ENCODE measurements at places on chromosomes 4 and X. TPM values are rescaled to one million over a fixed set of nuclear protein-coding genes. Genes with fewer than 3 reads are reported as not detected.
A peak's percentile ranks its signal among the peaks of the same experiment; 100 is the strongest.

- peak; percentile 6 for DNase-seq
These were observed 102.1 kb upstream of the TENM3 start for GRCh38 chr4:182141061-182141460.

DNA sequence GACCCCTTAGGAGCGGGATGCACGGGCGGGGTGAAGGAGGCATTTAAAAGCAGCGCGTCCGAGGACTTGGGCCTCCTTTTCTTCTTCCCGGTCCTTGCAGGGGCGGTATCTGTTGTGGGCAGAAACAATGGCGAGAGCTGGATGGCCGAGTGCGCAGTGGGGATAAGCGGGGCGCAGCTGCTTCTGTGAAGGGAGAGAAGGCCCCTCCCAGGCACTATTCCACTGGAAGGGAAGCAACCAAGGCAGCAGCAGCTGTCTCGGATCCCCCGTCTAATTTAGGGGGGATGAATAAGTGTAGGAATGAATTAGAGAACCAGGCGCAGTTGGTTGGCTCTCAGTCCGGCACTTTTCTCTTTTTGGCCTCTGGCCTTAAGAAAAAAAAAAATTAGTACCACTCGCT lies 995 bp downstream of the SMARCA5 start:
- DNase-seq: peak; percentile 66

GRCh38 chrX:117407449-117408150 lies 709.0 kb downstream of the KLHL13 start:
- DNase-seq: no peak

- peak; percentile 18 for DNase-seq
These were observed 13.1 kb upstream of the ACOT9 start for GRCh38 chrX:23756165-23756564.

Gene IDS
- polyA plus RNA-seq: 29.6 TPM

- no peak for DNase-seq
These were observed 112.2 kb downstream of the DHX15 start for GRCh38 chr4:24472161-24472510.

DNA sequence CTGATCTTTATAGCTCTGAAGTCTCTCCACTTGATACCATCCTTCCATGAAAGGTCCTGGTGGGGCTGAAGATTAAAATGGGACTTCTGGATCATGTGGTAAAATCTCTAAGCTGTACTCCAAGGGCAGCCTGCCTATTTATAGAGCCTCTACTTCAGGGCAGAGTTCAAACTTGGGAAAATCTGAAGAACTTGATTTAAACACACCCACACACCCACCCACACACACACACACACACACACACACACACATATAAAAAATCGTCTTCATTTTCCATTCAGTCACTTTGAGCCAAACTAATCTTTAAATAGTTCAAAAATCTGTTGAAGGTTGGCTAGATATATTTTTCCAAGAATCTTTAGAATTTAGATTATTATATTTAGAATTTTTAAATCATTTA lies 234.9 kb upstream of the GPC4 start:
- DNase-seq: no peak

GRCh38 chrX:44723426-44723825 lies 120.4 kb upstream of the DUSP21 start:
- no peak for DNase-seq

DNA sequence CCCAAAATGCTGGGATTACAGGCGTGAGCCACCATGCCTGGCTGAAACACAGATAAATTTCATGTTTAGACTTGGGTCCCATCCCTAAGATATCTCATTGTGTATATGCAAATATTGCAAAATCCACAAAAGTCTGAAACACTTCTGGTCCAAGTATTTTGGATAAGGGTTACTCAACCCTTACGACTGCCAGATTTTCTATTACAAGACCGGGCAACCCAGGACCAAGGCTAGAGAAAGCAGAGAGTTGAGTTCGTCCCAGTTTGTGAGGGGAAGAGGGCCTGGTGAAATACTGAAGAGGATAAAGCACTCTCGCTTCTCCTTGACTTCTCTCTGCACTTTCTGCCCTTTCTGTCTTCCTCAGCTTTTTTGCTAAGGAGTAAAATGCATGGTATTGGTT lies 34.5 kb downstream of the ZFX start:
- no peak for DNase-seq

DNA sequence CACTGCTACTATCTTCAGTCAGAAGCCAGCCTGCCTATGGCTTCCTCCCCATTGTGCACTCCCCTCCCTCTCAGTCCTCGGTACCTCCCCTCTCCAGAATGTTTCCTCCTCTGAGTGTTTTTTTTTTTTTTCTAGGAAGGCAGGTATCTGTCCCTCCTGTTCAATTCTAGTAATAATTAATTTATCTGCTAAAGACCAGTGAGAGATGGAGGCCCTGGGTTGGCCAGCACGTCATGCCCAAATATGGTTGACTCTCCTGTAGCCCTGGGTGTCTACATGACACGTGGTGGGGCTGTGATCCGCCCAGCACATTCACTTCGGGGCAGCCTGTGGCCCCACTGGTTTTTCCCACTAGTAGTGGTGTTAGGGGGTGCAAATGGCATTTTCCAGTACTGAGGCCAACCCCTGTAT lies 1.8 kb downstream of the FLNA start:
- DNase-seq: no peak

Gene PPAT
- 21.3 TPM for polyA plus RNA-seq

- DNase-seq: no peak
These were observed 230.4 kb downstream of the EDA2R start for GRCh38 chrX:66408507-66408906.

GRCh38 chr4:54440394-54441136 lies 211.5 kb downstream of the PDGFRA start:
- DNase-seq: no peak

- DNase-seq: no peak
These were observed 133.0 kb downstream of the RAPGEF2 start for GRCh38 chr4:159235779-159236368.

GRCh38 chr4:144873226-144873990 lies 224.6 kb downstream of the ANAPC10 start:
- no peak for DNase-seq

Data from right lung (tissue), 10 donors.